ENCODE measurements at places on chromosomes 3 and 15. TPM values are rescaled to one million over a fixed set of nuclear protein-coding genes. Genes with fewer than 3 reads are reported as not detected.

- no peaks in the 10 kb centered on the region for H3K36me3 ChIP-seq
- H3K27ac ChIP-seq = no peak overlapping the region
- no peaks in the 10 kb centered on the region for H3K27me3 ChIP-seq
- no peaks in the 10 kb centered on the region for H3K4me1 ChIP-seq
- no peak for DNase-seq
Observed at GRCh38 chr3:1269808-1270207, 177.0 kb downstream of the CNTN6 start.

ROBO2 gene
- 3.6 TPM for total RNA-seq

DNA sequence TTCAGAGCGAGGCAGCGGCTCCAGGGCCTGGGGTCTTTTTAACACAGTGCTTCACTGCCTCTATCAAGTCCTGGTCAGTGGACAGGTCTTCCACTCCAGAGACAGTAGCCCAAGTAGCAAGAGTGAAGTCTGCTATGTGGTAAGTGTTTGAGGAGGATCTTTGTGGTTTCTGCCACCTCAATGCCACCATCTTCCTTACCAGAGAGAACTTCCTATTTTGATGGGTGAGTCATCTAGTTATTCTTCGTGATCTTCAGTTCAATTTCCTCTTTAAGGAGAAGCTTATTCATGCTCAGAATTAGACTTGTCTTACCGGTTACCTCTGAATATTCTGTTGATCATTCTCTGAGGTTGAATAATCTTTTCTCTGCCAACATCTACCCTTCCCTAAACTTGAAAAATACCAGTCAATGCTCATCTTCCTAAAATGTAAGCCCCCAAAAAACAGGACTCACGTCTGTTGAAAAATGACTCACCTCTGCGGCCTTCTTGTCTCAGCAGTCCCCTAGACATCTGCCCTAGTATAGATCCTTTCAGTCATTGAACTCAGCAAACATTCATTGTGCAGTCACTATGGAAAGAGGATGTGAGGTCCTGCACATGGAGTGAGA is 32.2 kb upstream of the BCL6 start:
- no peak for DNase-seq
- H3K27ac ChIP-seq = no peak overlapping the region
- no peaks in the 10 kb centered on the region for H3K27me3 ChIP-seq
- no peaks in the 10 kb centered on the region for H3K36me3 ChIP-seq
- H3K4me3 ChIP-seq = no peak overlapping the region
- no peaks in the 10 kb centered on the region for H3K4me1 ChIP-seq

DNA sequence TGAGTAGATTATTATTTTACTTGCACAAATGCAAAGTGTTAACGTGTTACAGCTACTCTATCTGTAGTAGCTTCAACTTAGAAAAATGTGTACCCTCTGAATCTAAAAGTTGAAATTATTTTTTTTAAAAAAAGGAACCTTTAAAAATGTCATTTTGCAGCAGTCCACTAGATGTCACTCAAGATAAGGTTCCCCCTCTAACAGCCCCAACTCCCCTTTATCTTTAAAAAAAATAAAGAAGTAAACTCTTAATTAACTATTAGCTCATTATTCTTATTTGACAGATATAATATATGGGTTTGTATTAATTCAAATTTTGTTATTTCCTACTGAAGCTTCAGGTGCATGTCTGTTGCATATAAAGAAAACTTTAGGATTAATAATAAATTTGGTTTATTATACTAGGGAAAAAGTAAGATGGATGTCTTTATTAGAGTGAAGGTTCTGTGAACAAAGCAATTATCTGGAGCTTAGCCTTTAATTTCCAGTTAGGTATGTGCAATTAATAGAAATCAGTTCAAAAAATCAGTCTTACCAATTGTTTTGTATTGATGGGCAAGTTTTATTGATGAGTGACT is 288.5 kb downstream of the VGLL3 start:
- no peak for DNase-seq
- H3K36me3 ChIP-seq = no peaks in the 10 kb centered on the region
- H3K4me1 ChIP-seq = no peaks in the 10 kb centered on the region
- H3K27ac ChIP-seq = no peak overlapping the region

- H3K27me3 ChIP-seq = peaks cover 80% of the 10 kb centered on the region
- H3K27ac ChIP-seq = no peak overlapping the region
- peaks cover 3% of the 10 kb centered on the region for H3K4me1 ChIP-seq
- no peak overlapping the region for H3K4me3 ChIP-seq
Observed at GRCh38 chr3:62372621-62373041, 719 bp downstream of the FEZF2 start.

PIGZ gene
- total RNA-seq = 4.7 TPM

GRCh38 chr3:38835939-38836338 is 19.9 kb upstream of the SCN10A start:
- no peak for DNase-seq
- no peaks in the 10 kb centered on the region for H3K36me3 ChIP-seq
- H3K27me3 ChIP-seq = no peaks in the 10 kb centered on the region

DNA sequence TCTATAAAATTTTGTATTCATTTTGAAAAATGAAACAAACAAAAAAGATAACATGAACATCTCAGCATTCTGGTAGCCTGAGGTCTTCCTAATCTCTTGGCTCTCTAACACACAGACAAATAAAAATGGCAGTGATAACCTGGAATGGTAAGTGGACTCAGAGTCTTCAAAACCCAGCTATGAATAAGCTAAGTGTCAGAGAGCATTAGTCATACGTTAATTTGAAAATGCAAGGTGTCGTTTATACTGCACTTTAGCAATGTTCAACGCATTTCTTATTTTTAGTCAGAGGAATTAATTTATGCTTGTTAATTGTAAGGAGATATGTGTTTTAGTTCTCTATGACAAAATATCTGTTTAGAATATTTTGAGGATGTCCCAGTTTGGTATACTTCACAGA is 294.3 kb downstream of the NEK10 start:
- no peak overlapping the region for H3K4me3 ChIP-seq
- no peaks in the 10 kb centered on the region for H3K36me3 ChIP-seq
- DNase-seq = no peak
- no peak overlapping the region for H3K27ac ChIP-seq
- H3K4me1 ChIP-seq = no peaks in the 10 kb centered on the region

CHRM5 gene
- 0.11 TPM for total RNA-seq

GRCh38 chr15:69798481-69799250 is 299.1 kb downstream of the TLE3 start:
- H3K27me3 ChIP-seq = no peaks in the 10 kb centered on the region
- H3K4me1 ChIP-seq = no peaks in the 10 kb centered on the region
- no peak overlapping the region for H3K4me3 ChIP-seq
- H3K36me3 ChIP-seq = no peaks in the 10 kb centered on the region

GOLGA8R gene
- 3.7 TPM for total RNA-seq

SNTN gene
- total RNA-seq = not detected

CORO2B gene
- total RNA-seq = 1.4 TPM

DNA sequence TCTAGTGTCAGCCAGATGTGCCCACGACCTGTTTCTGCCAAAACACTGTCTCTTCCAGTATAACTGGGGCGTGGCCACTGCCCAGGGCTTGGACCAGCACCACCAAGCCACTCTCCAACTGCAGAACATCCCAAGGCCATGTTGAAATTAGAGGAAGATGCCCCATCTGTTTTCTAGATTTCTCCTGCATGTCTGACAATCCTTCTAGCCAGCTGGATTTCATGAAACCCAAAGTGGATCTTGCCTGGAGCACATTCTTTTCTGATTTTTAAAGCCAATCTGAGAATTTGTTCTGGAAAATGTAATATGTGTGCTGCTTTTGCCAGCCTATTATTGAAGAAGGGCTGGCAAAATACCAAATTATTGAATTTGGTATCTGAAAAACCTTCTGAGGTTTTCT is 182.5 kb downstream of the SLCO3A1 start:
- H3K4me1 ChIP-seq = no peaks in the 10 kb centered on the region
- no peak for DNase-seq
- no peak overlapping the region for H3K4me3 ChIP-seq
- H3K27me3 ChIP-seq = no peaks in the 10 kb centered on the region
- H3K36me3 ChIP-seq = no peaks in the 10 kb centered on the region
- H3K27ac ChIP-seq = no peak overlapping the region

DNA sequence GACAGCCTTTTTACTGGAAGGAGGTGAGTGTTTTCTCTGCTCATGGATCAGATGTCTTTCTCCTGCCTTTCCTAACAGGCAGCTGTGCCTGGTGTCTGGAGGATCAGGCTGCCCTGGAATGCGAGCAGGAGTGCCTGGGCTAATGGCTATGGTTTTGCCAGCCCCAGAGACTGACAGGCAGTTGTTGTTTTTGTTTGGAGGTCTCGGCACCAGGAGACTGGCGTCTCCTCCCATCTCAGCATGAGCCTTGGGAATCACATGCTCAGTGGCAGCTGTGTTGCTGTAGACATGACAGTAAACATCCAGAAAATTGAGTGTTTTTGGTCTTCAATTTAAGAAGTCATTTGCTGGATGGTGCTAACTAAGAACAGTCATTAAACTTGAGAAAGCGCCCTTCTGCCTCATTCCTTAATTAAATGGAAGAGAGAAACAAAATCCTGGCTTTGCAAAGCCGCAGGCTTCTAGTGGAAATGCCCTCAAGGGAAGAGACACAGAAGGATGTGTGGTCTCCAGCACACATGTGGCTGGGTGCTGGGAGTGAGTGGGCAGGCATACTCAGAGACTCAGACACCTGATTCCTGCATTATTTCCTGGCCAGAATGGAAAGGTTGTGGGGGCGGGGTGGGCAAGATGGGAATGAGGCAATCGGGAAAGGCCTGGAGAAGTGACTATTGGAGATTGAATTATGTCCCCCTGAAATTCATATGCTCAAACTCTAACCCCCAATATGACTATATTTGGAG is 97.0 kb upstream of the NMNAT3 start:
- H3K36me3 ChIP-seq = no peaks in the 10 kb centered on the region
- H3K27ac ChIP-seq = no peak overlapping the region

DNA sequence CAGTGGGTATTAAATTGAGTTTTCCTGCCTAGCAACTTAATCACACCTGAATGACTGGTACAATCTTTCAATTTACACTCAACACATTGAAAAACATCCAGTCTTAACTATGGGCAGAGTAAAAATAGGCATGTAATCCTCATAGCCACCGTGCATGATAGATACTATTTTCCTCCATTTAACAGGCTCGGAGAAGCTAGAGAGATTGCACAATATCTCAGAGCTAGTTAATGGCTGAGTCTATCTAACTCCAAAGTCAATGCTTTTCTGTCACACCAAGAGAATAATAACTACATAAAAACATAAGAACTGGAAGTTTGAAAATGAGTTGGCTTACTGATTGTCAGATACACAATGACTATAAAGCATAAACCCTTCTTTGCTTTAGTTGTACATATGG is 36.8 kb downstream of the LSAMP start:
- H3K4me1 ChIP-seq = no peaks in the 10 kb centered on the region
- H3K27me3 ChIP-seq = no peaks in the 10 kb centered on the region
- no peak overlapping the region for H3K27ac ChIP-seq
- no peaks in the 10 kb centered on the region for H3K36me3 ChIP-seq
- no peak overlapping the region for H3K4me3 ChIP-seq
- no peak for DNase-seq

ALCAM gene
- total RNA-seq = 91.2 TPM

IL17RE gene
- 10.1 TPM for total RNA-seq

DNA sequence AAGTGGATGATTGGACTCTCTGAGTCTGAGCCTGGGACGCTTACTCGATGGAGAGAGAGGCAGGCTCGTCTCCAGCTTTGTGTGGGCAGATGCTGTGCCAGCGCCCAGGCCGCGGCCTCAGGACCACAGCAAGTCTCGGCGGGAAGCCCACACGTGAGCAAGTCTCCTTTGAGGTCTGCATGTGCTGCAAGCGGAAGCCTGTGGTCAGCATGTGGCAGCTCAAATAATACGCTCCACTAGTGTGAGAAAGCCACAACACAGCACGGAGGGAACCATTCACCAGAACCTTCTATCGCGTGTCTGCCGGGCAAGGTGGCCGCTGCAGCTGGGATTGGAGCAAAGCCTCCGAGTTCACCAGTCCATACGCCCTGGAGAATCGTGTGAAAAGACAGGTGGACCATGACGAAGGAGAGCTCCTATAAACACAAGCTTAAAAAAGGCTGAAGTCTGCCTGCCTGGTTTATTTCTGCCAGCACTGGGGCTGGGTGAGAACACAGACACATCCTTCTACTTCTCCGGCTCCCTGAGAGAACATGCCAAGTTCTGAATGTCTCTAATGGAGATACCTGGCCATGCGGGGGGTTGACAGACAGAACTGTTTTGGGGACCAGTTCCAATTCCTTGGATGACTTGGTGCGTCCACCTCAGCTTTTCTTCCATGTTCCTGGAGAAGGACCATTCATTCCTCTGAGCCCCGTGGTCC is 82.0 kb upstream of the LRIG1 start:
- H3K36me3 ChIP-seq = no peaks in the 10 kb centered on the region
- H3K4me3 ChIP-seq = no peak overlapping the region
- H3K27me3 ChIP-seq = no peaks in the 10 kb centered on the region
- H3K27ac ChIP-seq = no peak overlapping the region

- H3K4me1 ChIP-seq = no peaks in the 10 kb centered on the region
- no peak overlapping the region for H3K27ac ChIP-seq
- H3K27me3 ChIP-seq = no peaks in the 10 kb centered on the region
- H3K4me3 ChIP-seq = no peak overlapping the region
- no peak for DNase-seq
Observed at GRCh38 chr3:107916171-107916570, 174.7 kb downstream of the CD47 start.

INSYN1 gene
- total RNA-seq = 17.3 TPM

DNA sequence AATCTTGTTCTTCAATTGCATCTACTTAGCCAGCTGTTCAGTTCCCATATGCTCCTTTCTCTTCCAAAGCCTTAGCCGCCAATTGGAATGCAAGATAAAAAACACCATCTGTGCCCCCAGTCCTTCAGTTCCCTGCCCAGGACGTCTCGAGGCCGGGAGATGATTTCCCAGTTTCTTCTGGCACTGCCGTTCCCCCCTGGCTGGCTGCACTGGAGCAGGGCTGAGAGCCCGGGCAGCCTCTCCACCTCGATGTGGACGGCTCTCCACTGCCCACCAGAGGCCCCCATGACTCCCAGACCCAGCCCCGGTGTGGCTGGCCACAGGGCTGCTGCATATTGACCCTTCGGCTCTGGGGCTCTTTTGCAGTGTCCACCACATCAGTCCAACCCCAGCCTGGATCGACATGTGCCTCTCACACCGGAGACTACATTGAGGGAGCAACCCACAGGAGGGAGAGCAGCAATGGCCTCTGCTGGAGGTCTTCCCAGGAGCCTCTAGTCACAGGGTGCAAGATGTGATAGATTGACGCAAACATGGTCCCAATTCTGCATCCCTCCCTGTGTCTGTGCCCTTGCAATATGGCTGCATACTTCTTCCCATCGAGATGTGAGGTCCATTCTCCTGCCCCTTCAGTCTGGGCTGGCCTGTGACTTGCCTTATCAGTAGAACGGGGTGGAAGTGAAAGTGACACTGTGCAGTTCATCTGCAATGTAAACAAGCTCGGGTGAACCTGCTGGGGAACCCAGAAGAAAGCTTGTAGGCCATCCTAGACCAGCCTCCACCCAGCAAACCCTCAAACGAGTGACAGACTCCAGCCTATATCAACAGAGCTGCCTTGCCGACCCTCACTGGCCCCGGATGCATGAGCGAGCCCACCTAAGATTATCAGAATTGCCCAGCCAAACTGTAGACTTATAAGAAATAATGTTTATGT is 52.3 kb upstream of the PRR20G start:
- no peaks in the 10 kb centered on the region for H3K4me1 ChIP-seq
- peaks cover 12% of the 10 kb centered on the region for H3K27me3 ChIP-seq
- no peak overlapping the region for H3K27ac ChIP-seq
- H3K4me3 ChIP-seq = no peak overlapping the region
- no peaks in the 10 kb centered on the region for H3K36me3 ChIP-seq

GRCh38 chr3:88707837-88708236 is 399.6 kb upstream of the EPHA3 start:
- H3K4me3 ChIP-seq = no peak overlapping the region
- H3K27me3 ChIP-seq = no peaks in the 10 kb centered on the region
- H3K4me1 ChIP-seq = no peaks in the 10 kb centered on the region

- no peaks in the 10 kb centered on the region for H3K36me3 ChIP-seq
- H3K4me3 ChIP-seq = no peak overlapping the region
- no peak for DNase-seq
- no peaks in the 10 kb centered on the region for H3K27me3 ChIP-seq
Observed at GRCh38 chr3:182803596-182803995, 10.3 kb downstream of the ATP11B start.
